ENCODE measurements at places on chromosomes 12 and 14.

- no peaks in the 10 kb centered on the region for H3K4me1 ChIP-seq
- DNase-seq: no peak
- no peak overlapping the region for H3K27ac ChIP-seq
- no peak overlapping the region for H3K4me3 ChIP-seq
Measured at GRCh38 chr14:21712036-21712435, 38.4 kb upstream of the OR4E1 start.

- H3K4me3 ChIP-seq: no peak overlapping the region
- no peak overlapping the region for H3K27ac ChIP-seq
- DNase-seq: no peak
- no peaks in the 10 kb centered on the region for H3K4me1 ChIP-seq
Measured at GRCh38 chr12:92859650-92860386, 69.3 kb downstream of the EEA1 start.

DNA sequence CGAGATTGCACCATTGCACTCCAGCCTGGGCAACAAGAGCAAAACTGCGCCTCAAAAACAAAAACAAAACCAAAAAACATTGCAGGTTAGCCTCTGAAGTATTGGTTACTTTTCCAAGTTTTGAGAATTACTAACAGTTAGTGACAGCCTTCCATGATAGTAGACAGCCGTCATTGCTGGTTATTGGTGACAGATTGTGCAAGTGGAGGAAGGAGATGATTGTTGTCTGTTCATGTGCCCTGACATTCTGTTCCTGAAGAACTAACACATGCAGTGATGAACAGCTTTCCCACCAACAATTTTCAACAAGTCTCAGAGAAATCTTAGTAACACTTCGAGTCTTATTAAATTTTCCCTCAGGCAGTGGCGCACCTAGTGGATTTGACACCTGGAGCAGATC lies 89.3 kb upstream of the NAP1L1 start:
- no peak overlapping the region for H3K4me3 ChIP-seq
- H3K27me3 ChIP-seq: no peaks in the 10 kb centered on the region
- no peak overlapping the region for H3K27ac ChIP-seq
- no peaks in the 10 kb centered on the region for H3K4me1 ChIP-seq
- DNase-seq: no peak

DNA sequence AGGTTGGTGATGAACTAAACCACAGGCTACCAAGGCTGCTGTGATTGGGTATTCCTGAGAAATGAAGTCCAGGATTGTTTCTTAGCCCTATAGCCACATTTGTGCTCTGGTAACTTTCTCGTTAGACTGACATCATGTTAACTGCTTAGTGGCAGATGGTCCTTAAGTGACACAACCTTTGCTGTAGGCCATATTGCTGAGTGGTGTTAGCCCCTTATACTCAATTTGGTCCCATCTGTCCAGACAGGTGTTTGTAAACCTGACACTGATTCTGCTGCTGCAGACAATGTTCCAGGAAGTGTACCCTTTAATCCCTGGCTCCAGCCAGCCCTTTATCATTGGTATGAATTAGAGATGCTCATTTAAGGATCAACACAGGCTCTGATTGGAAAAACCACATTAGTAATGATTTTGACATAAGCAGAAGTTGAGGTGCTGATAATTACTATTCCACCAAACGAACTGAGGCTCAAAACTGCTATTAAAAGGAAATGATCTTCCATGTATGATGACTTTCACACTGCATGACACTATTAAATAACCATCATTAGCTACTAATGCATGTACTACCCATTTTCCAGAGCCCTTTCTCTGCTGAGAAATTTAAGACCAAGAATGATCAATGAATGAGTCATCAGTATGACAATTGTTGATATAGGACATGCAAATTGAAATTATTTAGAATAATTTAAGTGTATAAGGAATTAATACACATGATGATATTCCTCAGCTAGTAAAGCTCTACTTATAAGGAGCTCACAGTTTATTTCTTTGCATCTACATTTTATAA lies 3.6 kb upstream of the SSTR1 start:
- no peak overlapping the region for H3K27ac ChIP-seq
- no peaks in the 10 kb centered on the region for H3K27me3 ChIP-seq
- no peaks in the 10 kb centered on the region for H3K36me3 ChIP-seq
- no peak for DNase-seq
- peaks cover 23% of the 10 kb centered on the region for H3K4me1 ChIP-seq

DNA sequence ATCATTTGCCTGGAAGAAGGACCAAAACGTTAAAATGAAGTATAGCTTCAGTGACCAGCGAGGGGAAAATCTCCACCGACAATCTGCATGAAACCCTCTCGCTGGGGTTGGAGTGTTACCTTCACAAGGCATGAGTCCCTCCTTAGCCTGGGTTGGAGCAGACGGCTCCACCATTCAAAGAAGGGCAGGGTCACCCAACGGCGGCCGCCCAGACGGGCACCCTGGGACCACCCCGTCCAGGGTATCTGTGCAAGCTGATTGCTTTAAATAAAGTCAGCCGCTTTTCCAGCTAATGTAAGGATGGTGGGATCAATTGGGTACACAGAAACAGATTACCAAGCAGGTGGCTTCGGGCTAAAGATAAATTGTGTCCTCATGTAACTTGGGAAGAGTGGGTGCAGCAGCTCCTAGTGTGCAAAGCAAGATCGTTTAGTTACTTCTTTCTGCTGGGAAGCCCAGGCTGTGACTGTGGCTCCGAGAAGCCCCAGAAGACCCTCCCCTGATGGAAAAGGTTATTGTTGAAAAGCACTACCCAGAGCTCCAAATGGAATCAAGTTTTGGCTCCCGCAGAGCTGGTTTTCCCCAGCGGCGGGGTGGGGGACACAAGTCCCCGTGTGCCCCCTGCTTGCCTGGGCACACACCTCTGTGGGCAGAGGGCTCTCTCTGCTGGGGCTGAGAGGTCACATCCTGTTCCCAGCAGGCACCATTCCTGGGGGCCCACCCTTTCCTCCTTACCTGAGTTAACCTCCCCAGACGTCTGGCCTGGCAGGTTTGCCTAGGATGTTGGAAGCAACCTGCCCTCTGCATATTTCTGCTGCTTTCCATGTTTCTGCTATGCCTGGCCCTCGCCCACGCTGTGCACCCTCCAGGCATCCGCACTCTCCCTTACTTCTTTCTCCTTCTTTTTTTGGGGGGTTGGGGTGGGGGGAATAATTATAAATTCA lies 318.6 kb upstream of the DIO3 start:
- H3K4me1 ChIP-seq: no peaks in the 10 kb centered on the region
- H3K4me3 ChIP-seq: no peak overlapping the region
- no peak overlapping the region for H3K27ac ChIP-seq
- no peak for DNase-seq
- no peaks in the 10 kb centered on the region for H3K27me3 ChIP-seq

DNA sequence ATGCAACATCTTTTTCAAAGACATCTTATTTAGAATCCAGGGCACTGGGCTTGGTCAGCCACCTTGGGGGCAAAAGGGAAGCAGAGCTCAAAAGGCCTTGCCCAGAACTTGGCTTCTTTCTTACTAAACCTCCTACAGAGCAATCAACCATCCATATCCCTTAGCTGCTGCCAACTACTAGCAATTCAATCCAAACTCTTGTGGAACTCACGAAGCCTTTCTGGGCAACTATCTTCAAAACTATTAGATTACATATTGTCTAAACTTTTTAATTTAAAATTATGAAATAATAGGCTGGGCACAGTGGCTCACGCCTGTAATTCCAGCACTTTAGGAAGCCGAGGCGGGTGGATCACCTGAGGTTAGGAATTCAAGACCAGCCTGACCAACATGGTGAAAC lies 95.5 kb downstream of the PAWR start:
- H3K27ac ChIP-seq: no peak overlapping the region
- H3K4me3 ChIP-seq: no peak overlapping the region
- no peaks in the 10 kb centered on the region for H3K36me3 ChIP-seq
- H3K27me3 ChIP-seq: no peaks in the 10 kb centered on the region
- H3K4me1 ChIP-seq: no peaks in the 10 kb centered on the region

- H3K4me1 ChIP-seq: no peaks in the 10 kb centered on the region
- H3K27me3 ChIP-seq: no peaks in the 10 kb centered on the region
- H3K36me3 ChIP-seq: peaks cover 13% of the 10 kb centered on the region
- no peak overlapping the region for H3K4me3 ChIP-seq
Measured at GRCh38 chr12:109966546-109966945, 29.6 kb downstream of the GIT2 start.

- peaks cover 10% of the 10 kb centered on the region for H3K36me3 ChIP-seq
- no peak for DNase-seq
- H3K27me3 ChIP-seq: no peaks in the 10 kb centered on the region
Measured at GRCh38 chr12:14921218-14921617, 17.1 kb downstream of the ERP27 start.

- no peak overlapping the region for H3K27ac ChIP-seq
- no peaks in the 10 kb centered on the region for H3K36me3 ChIP-seq
- no peak overlapping the region for H3K4me3 ChIP-seq
Measured at GRCh38 chr14:73859145-73859544, 7.5 kb downstream of the PTGR2 start.

GRCh38 chr12:76921100-76921471 lies 42.3 kb upstream of the CSRP2 start:
- no peak overlapping the region for H3K27ac ChIP-seq
- no peaks in the 10 kb centered on the region for H3K36me3 ChIP-seq
- H3K27me3 ChIP-seq: no peaks in the 10 kb centered on the region
- H3K4me3 ChIP-seq: no peak overlapping the region
- H3K4me1 ChIP-seq: peaks cover 4% of the 10 kb centered on the region
- DNase-seq: no peak

- no peak overlapping the region for H3K27ac ChIP-seq
- DNase-seq: no peak
- H3K4me1 ChIP-seq: no peaks in the 10 kb centered on the region
- H3K27me3 ChIP-seq: no peaks in the 10 kb centered on the region
Measured at GRCh38 chr12:90084018-90084417, 375.4 kb upstream of the ATP2B1 start.

DNA sequence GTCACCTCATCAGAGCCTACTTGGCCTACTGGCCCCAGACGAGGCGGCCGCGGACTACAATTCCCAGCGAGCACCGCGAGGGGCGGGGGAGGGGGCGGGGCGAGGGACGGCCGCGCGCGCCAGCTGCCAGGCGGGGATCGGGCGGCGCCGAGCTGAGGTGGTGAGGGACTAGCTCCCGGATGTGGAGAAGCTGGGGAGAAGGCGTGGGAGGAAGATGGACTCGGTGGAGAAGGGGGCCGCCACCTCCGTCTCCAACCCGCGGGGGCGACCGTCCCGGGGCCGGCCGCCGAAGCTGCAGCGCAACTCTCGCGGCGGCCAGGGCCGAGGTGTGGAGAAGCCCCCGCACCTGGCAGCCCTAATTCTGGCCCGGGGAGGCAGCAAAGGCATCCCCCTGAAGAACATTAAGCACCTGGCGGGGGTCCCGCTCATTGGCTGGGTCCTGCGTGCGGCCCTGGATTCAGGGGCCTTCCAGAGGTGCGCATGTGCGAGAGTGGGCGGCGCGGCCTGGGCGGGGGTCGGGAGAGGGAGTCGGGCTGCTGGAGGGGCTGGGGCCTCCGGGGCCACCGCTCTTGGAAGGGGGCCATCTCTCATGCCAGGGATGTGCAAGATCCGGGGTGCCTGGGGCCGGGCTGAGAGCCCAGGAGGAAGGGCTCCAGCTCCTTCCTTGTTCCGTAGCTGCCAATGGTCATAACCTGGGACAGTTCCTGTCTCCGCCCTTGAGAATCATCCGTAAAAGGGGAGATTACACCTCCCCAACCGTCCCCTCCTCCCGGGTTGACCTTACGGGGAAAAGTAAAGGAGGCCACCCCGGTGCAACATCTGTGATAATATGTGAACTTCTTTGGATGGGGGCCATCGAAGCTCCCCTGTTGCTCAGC lies at the start of gene CMAS:
CMAS (plus strand) TSS at position 129 of the 878 bp plus-strand sequence; CDS start at position 215, 86 bp downstream.
- H3K4me3 ChIP-seq: peak within 1 kb of the TSS; percentile 99
- H3K36me3 ChIP-seq: no peaks in the 10 kb centered on the region
- peak within 1 kb of the TSS; percentile 93 for H3K27ac ChIP-seq
- H3K27me3 ChIP-seq: no peaks in the 10 kb centered on the region
- H3K4me1 ChIP-seq: peaks cover 60% of the 10 kb centered on the region
- peak; percentile 80 for DNase-seq

GRCh38 chr14:57068511-57068910 lies 200.2 kb downstream of the EXOC5 start:
- H3K27ac ChIP-seq: no peak overlapping the region
- peaks cover 10% of the 10 kb centered on the region for H3K4me1 ChIP-seq
- H3K27me3 ChIP-seq: no peaks in the 10 kb centered on the region
- H3K36me3 ChIP-seq: no peaks in the 10 kb centered on the region

Measured in body of pancreas (tissue), 4 donors.